ENCODE measurements at places on chromosomes 3 and 15.

GRCh38 chr15:66025972-66026371 is 156.7 kb downstream of the RAB11A start:
- no peak for DNase-seq

DNA sequence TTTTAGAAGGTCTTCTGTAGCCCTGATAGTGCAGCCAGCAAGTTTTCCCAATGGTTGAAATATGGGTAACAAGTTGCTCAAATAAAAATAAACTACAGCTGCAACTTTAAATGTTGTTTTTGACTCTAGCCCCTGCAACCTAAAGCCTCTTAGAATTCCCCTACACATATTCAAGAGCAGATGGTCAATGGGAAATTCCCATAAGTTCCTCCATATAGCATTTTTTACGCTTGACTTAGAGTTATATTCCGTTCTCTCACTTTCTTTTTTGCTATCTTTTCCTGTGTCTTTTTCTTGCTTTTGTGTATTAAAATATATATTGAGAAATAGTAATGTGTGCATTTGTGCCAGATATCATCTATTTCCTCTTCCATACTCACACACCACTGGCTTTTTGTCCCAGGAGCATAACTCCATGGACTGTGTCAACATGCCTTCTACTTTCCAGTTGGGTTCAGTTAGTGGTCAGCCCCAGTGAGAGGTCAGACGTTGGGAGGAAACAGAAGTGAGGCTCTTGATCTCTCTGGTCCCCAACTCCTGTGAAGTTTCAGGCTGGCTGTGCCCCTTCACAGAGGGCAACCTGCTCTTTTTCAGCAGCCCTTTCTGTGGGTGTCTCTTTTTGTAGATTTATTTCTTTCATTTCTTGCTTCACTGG is 63.3 kb upstream of the TP63 start:
- DNase-seq = no peak

DNA sequence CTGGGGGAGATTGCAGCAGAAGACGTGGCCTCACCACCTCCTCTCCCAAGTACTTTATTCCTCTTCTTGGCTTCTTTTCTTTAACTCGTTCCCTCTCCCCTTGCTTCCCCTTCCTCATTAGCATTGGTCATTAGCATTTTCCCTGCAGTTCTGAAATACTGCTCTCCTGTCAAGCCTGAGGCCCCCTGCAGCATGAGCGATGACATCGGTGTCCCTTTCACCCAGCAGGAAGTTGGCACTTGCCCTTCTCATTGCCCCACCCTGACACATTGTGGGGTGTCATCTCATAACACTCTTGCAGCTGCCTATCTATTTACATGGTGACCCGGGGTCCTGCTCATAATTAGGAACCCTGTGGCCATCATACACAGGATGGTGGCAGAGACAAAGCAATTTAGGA is 167.1 kb downstream of the ARRDC4 start:
- DNase-seq = no peak

- no peak for DNase-seq
These were observed 3.1 kb downstream of the FOXL2NB start for GRCh38 chr3:138950006-138950644.

DNA sequence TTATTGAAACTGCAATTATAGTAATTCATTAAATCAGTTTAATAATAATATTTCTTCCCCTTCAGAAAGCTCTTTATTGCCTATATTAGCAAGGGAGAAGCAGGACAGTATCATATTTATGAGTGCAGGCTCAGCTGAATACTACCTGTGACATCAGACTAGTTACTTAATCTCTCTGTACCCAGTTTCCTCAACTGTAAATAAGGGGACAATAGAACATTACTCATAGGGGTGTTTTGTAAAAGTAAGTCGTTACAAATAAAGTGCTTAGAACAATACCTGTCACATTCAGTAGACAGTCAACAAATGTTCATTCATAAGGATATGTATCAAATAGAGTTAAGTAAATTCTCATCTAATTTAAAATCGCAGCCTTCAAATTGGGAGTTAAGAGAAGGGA is 12.1 kb upstream of the VPS39 start:
- no peak for DNase-seq

GRCh38 chr3:175941352-175941751 is 1082.2 kb downstream of the NAALADL2 start:
- no peak for DNase-seq

- DNase-seq = no peak
These were observed 54.0 kb downstream of the RUBCN start for GRCh38 chr3:197682713-197683112.

GRCh38 chr3:191329654-191330529 is at the start of gene UTS2B:
UTS2B (minus strand) TSS chr3:191330526; CDS start chr3:191282189, 48,337 bp downstream.
- peak; percentile 1 for DNase-seq

GRCh38 chr3:160286231-160286630 is 61.0 kb downstream of the C3orf80 start:
- no peak for DNase-seq

GRCh38 chr3:141870091-141870687 is 6.3 kb upstream of the ATP1B3 start:
- DNase-seq = no peak

DNA sequence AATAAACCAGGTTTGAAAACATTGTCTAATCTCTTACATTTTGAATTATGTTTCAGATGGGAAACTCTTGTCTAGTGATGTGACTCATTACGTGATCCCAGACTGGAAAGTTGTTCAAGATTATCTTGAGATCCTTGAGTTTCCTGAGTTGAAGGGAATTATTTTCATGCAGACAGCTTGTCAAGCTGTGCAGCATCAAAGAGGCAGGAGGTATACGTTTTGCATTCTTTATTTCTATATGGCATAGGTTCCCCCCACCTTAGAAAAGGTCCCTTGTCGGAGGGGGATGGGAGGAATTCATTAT is 1.5 kb downstream of the DIS3L start:
- DNase-seq = no peak

DNA sequence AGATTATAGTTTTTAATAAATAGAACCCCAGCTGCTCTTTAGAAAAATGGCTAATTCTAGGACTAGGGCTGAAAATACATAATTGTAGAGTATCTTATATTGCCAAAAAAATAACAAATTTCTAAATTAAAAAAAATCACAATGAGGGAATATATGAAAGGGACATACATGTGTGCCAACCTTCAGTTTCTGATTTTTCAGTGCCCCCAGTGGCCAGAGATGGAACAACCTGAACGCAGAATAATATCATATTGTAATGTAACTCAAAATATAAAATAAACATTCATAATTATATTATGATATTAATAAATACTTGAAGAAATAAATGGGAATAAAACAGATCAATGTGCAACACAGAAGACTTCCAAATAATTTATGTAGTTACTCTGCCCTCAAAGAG is 460.5 kb downstream of the ZNF385D start:
- DNase-seq = no peak

DNA sequence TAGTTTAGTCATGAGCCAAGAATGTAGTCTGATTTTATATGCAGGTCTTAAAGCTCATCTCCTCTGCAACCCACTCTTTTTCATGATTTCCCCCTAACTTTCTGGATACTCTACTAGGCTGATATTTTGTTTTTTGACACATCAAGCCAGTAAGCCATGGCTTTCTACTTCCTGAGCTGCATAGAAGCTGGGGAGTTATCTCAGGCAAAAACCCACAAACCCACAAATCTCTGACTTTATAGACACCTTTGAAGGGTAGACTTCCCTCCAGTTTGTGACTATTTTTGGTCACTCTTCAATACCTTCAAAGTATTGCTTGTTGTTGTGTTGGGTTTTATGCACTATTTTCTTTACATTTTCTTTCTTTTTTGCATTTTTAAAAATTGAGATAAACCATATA is 28.6 kb downstream of the TMEM202 start:
- no peak for DNase-seq

- no peak for DNase-seq
These were observed 7.0 kb upstream of the AHSG start for GRCh38 chr3:186605561-186606545.

DNA sequence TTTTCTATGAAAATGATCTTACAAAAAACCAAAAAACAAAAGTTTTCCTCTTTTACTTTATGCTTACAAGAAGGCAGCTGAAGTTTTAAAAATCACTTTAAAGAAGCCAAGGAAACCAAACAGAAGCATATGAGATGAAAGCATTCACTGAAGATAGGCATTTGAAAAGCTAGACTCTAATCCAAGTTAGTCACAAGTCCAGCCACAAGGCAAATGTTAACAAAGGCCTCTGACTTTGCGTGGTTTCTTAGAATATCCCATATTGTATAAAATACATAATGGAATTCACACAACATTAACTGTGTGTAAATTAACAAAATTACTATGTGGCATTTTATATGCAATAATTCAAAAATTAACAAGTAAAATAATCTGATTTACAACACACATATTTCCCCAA is 17.7 kb downstream of the MRPL3 start:
- no peak for DNase-seq

DNA sequence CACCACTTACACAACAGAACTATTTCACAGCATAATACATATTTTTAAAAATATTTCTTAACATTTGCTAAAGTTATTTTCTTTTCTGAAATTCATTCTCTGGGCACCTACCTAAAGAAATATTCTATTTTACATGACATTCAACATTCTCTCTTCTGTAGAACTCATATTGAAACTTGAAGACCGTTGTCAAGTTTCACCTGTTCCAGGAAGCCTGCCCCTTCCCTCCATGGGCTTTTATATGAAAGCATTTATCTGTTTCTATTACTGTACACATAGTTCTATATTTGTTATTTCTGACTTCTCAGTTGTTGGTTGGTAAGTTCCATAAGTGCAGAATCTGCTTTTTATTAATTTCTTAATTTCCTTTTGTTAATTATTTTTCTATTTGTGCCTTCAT is 204.3 kb upstream of the ALCAM start:
- no peak for DNase-seq

GRCh38 chr15:90598031-90598577 is 68.4 kb downstream of the CRTC3 start:
- no peak for DNase-seq

DNA sequence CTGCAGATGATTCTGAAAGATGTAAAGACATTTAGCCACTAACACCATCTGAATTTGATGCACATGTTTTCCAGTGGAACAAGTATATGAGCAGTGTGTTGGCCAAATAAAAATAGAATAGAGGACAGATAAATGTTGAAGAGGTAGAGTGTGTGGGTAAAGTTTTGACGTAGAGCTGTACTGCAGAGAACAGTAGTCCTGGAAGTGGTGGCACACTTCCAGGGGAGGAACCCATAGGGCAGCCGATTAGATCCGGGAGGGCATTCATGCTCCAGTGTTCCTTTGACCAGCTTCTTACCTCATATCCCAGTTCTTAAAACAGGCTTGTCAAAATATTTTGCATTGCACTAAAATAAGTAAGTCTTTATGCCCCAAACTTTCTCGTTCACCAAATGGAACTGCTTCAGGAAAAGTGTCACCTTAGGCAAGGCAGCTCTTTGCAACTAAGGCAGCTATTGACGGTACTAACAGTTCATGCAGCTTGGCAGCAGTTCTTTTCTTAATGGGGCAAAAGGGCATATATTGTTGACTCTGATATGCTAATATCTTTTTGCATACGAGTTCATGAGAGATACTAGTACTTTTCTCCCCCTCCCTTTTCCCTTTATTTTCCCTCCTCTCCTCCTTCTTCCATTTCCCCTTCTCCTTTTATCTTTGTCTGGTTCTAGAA is 429.3 kb upstream of the AZI2 start:
- no peak for DNase-seq

GRCh38 chr3:28139967-28140634 is 101.3 kb upstream of the CMC1 start:
- DNase-seq = no peak

DNA sequence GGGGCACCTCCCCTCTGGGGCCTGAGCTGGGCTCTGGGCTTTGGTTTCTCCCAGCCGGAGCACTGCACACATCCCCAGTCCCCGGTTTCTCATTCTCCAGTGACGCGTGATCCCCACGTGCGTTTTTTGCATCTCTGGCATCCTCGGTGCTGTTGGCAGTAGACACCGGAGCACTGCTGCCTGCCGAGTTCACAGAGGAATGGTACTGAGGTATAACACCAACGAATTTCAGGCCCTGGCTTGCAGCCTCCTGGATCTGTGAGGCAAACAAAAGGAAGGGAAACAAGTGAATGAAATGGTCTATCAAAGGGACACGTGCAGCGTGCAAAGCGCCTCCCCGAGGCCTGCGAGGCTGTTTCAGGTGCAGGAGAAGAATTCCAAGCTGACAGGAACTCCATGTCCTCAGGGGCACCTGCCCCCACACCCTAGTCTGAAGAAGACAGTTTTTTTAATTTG is 112.9 kb downstream of the OXNAD1 start:
- no peak for DNase-seq

DNA sequence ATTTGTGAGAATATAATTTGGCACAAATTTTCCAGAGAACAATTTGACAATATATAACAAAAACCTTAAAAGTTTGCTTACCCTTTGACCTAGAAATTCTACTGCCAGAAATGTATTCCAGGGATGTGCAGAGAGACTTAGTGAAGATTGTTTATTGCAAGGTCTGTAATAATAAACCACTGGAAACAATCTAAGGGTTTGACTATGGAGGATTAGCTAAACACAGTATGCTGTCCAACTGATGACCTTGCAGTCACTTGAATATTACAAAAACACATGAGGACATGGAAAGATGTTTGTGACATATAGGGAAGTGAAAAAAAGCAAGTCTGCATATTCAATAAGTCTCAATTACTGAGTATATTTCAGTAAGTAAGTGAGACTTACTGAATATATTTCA is 48.1 kb upstream of the CDV3 start:
- no peak for DNase-seq

DNA sequence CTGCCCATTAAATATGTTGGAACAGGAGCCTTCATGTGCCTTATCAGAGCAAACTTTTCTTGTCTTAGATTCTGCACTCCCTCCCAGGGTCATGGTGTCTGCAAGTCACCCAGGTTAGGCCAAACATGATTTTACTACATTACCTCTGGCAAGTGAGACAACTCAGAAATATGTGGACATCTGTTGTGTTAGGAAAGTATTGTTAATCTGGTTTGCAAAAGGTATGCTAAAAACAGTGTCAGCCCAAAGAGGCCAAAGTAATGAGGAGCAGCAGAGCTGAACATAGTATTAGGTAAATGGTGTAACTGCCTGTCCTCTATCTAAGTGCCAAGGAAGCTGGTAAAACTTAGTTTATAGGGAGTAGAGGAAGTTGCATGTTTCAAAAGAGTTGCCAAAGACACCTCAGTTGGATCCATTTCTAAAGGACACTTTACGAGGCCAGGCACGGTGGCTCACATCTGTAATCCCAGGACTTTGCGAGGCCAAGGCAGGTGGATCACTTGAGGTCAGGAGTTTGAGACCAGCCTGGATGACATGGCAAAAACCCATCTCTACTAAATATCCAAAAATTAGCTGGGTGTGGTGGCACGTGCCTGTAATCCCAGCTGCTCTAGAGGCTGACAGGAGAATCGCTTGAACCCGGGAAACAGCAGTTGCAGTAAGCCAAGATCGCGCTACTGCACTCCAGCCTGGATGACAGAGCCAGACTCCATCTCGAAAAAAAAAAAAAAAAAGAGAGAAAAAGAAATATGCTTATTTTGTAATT is 22.5 kb upstream of the PPIB start:
- DNase-seq = no peak

- no peak for DNase-seq
These were observed 5.7 kb upstream of the HLTF start for GRCh38 chr3:149091983-149092382.

Data from stimulated activated CD4-positive, alpha-beta T cell treated with anti-CD3 and anti-CD28 coated beads, Interleukin-12 subunit alpha, Interleukin-12 subunit beta, amount 100 ng/mL, for 4 hours (primary cell).